ENCODE measurements at places on chromosomes 5 and 9. TPM values are rescaled to one million over a fixed set of nuclear protein-coding genes. Genes with fewer than 3 reads are reported as not detected.
A peak's percentile ranks its signal among the peaks of the same experiment; 100 is the strongest.

The CDKN2B-AS1 gene
- total RNA-seq, result not detected

The OLFM1 gene
- total RNA-seq, result 278 TPM

The COL27A1 gene
- total RNA-seq, result 37.6 TPM

The EPB41L4B gene
- not detected for total RNA-seq

The CYLC2 gene
- total RNA-seq, result not detected

The PPP3R2 gene
- not detected for total RNA-seq

The HRH2 gene
- total RNA-seq, result not detected

The SLC24A2 gene
- not detected for total RNA-seq

The FAM120AOS gene
- 35.8 TPM for total RNA-seq

The PCSK5 gene
- total RNA-seq, result 0.17 TPM

The CCL27 gene
- total RNA-seq, result not detected

The CTNND2 gene
- not detected for total RNA-seq

The DPYSL3 gene
- total RNA-seq, result 24.8 TPM

The BTNL3 gene
- not detected for total RNA-seq

DNA sequence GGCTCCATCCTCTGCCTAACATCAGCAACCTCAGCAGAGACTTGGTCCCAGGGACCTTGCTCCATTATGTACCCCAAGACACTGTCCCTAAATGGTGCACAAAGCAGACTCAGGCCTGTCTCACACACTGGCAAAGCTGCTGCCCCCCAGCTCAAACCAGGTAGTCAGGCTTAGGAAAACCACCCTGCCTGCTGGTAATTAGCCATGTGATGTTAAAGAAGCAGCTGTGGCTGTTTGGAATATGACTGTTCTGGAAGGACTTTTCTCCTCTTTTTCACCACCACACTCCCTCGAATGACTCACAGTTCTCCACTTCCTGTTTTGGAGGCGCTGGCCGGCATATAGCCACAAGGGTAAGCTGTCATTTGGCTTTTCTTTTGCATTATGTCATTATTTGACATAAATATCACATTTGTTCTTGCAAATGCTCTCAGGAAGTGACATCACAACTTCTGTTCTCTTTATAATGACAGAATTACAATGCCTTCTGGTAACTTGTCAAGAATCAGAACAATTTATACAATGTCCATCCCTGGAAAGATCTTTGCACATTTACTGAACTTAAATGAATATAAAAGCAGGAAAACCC is 113.9 kb downstream of the SUSD1 start:
- DNase-seq, result peak; percentile 92

GRCh38 chr5:170152767-170153166 is 47.1 kb downstream of the FOXI1 start:
- DNase-seq, result no peak

DNA sequence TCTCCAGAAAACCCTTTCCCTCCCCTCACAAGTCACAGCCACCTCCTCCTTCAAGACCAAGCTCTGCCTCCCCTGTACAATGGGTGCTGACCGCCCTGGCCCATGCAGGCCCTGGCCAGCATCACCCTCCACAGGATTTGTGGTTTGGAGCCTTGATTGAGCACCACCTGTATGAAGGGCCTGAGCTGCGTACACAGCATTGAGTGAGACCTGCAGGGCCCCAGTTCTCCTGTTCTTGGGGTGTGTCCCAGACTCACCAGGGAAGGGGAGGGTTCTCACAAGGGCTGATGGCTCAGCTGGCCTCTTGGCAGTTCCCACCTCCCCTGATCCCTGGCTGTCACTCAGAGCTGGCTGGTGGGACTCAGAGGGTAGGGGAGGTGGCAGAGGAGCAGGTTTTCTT is 63.7 kb upstream of the IER5L start:
- DNase-seq, result no peak

DNA sequence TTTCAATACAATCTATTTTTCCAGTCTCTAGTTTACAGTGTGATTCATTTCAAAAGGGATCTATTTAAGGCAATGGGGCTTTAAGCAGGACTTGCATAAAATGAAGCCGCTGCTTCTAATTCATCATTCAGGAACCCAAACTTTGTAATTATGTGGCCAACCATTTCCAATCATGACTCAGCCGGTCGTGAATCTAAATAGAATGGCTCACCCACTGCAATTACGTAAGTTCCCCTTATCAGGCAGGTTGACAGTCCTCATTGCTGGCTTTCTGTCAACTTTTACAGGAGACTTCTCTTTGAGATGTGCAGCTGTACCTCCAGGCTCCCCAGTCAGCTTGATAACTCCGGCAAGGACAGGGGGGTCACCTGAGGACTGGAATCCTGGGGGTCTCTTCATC is 152.8 kb upstream of the DAP start:
- DNase-seq, result peak; percentile 23

DNA sequence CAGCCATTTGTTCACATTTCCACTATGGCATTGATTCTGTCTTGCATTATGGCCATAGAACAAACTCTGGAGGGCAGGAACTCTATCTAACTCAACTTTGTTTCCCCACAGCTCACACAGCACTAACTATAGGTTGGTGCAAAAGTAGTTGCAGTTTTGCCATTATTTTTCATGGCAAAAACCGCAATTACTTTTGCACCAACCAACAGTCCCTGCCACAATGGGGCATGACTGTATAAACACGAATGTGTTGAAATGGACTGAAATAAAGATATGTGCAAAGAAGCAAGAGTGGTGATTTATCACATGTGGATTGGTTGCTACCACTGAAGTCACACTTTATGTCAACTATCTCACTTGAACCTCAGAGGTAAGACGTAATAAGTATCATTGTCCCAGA is 338.7 kb downstream of the NTRK2 start:
- no peak for DNase-seq

DNA sequence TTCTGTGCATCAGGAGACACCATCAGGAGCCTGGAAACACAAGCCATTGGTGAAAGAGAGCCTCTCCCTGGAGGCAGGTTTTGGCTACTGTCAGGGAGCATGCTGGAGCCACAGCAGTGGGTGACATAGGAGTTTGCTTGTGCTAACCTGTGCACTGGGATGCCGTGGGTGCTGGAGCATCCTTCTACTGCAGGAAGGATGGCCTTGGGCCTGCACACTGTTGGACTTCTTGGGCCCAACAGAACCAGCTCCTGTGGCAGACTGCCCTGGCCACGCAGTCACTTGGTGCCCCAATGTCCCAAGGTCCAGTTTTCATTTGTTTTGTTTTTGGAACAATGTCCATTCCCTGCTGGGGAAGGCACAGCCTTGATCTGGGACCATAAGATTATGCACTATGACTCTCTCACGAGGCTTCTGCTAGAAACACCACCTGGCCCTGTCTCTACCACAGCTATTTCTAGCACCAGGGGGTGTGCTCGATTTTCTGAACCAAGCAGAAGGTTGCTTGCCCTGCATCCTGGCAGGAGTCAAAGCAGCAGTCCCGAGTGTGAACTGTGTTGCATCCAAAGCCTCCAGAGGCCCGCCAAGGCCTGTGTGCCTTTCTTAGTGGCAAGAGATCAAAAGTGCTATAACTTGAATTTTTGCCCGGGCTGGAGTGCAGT is 5.5 kb upstream of the LTC4S start:
- no peak for DNase-seq

- DNase-seq, result no peak
These were observed 189.2 kb downstream of the NDUFS4 start for GRCh38 chr5:53749621-53750020.

DNA sequence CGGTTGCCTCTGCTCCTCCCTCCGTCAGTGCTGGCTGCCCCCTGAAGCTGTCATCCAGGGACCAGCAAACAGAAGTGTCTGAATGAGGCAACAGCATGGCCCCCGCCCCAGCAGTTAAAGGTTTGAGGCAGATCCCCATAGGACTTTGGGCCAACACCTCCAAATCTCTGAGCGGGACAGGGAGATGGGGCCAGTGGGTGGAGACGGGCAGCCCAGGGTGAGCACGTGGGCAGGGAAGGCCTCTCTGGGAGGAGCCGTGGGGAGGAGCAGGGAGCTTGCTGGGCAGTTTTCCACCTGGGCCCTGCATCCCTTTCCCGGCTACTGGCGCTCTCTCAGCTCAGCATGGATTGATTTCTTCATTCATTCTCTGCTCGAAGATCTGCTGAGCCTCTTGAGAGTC is 39.1 kb upstream of the NOTCH1 start:
- no peak for DNase-seq

GRCh38 chr5:38780945-38781344 is 64.9 kb upstream of the OSMR start:
- peak; percentile 89 for DNase-seq

- no peak for DNase-seq
These were observed 13.3 kb downstream of the DIRAS2 start for GRCh38 chr9:90629354-90629753.

DNA sequence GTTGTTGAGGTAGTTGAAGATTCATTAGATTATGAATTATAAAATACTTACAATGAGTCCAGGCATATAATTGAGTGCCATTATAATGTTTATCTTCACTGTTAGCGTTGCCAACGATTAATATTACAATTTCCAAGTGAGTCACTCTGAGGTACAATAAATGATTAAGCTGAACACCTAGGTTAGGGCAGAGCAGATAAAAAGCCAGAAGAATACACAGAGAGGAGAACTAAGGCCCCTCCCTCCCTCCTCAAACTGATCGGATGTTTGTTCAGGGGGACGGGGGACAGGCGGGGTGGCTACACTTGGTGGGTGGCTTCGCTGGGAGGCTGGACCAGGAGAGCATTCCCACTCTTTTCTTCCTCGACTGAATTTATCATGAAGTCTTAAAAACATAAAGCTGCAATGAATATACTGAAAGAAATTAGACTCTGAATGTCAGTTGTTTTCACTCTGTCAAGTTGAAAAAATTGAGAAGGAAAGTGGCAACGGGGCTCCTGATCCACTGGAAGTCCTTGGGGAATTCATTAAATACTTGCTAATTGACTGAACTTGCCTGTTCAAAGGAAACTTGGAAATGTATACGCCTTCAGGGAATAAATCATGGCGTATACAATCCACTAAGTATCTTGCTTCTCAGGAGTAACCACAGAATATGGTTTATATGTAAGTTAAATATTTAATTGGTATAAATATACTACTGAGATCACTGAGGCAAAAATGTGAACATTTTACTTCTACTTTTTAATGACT is 198.1 kb downstream of the TSSK1B start:
- DNase-seq, result peak; percentile 29

DNA sequence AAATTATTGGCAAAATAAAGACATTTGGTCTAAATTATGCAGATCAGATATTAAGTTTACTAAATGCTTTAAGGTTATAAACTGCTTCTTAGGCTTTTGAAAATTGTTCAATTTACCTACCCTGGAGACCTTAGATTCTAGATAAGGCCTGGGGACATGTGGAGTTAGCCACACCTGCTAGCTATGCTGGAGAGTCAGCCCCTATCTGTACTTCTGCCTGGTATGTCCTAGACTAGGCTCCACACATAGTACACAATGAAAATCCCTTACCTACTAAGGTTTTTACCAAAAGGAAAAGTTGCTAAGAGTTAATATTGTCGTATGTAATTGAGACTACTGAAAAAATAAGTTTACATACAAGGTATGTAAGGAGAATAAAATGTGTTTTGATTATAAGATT is 49.8 kb upstream of the DMAC1 start:
- DNase-seq, result no peak

GRCh38 chr5:31987985-31988710 is 186.0 kb downstream of the GOLPH3 start:
- peak; percentile 70 for DNase-seq

GRCh38 chr5:5738797-5739489 is 316.5 kb downstream of the ICE1 start:
- DNase-seq, result no peak

GRCh38 chr5:36177715-36178523 is 26.0 kb downstream of the SKP2 start:
- peak; percentile 49 for DNase-seq

GRCh38 chr5:160287378-160288051 is 24.8 kb downstream of the CCNJL start:
- no peak for DNase-seq

DNA sequence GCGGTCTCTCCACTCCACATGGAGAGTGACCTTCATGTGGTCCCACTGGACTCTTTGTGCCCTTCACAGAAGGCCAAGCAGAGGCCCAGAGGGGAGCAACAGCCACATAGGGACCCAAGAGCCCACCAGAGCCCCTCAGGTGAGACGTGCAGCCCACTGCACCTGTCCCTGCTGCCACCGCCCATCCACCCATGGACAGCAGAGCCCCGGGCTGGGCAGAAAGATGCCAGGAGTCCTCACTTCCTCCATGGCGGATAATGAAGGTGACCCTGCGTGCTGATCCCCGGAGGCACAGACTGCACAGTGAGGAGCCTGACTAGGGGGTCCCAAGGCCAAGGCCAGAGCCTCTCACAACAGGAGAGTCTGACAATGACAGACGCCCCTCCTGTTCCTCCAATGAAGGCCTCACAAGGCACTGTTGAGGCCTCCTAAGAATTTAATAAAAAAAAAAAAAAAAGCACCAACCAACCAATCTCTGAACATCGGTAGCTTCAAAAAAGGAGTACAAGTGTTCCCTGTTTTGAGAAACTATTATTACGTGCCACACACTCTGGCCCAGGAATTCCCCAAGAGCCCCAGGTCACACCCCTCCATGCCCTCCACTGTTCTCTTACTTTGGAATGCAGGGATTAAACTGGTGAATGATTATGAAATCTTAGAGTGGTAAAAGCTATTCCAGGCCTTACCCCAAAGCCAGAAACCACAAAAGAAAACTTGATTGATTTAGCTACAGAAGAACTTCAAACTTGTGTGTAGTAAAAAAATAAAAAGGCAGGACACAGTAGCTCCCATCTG is 2.8 kb upstream of the PPP1R26 start:
- no peak for DNase-seq

DNA sequence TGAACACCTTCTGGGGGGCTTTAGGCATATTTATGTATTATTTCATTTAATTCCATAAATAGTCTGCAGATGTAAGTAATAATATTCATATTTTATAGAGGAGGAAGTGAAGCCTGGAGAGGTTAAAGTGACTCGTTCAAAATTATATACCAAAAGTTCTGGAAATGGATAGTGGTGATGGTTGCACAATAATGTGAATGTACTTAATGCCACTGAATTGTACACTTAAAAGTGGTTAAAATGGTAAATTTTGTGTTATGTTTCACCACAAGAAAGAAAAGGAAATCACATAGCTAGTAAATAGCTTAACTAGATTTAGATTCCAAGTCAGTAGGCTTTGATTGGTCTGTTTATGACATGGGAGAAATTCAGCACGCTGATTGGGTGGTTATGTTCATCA is 13.0 kb upstream of the TMEFF1 start:
- DNase-seq, result no peak

GRCh38 chr9:20557285-20557684 is 65.0 kb downstream of the MLLT3 start:
- no peak for DNase-seq

GRCh38 chr9:91825422-91825821 is 124.6 kb downstream of the ROR2 start:
- no peak for DNase-seq

- DNase-seq, result no peak
These were observed 510.0 kb downstream of the CETN3 start for GRCh38 chr5:89899559-89899958.
